ENCODE measurements at places on chromosomes 2 and 18. TPM values are rescaled to one million over a fixed set of nuclear protein-coding genes. Genes with fewer than 3 reads are reported as not detected.

HJURP gene
- not detected for total RNA-seq

MPP4 gene
- not detected for total RNA-seq

DNA sequence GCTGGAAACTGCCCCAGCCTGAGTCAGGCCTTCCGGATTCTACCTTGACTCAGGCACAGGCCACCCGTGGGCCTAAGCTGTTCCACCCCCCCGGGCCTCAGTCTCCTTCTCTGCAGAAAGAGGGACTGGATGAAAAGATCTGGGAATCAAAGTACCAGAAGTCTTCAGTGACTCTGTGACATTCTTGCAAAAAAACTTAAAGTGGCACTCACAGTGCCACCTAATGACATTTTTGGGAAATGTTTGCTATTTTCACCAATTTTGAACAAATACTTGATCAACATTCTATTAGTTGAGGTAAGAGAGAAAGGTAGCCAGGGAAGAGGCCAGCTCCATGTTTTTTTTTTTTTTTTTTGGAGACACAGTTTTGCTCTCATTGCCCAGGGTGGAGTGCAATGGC lies 48.3 kb upstream of the ACAA2 start:
- DNase-seq, result no peak

DNA sequence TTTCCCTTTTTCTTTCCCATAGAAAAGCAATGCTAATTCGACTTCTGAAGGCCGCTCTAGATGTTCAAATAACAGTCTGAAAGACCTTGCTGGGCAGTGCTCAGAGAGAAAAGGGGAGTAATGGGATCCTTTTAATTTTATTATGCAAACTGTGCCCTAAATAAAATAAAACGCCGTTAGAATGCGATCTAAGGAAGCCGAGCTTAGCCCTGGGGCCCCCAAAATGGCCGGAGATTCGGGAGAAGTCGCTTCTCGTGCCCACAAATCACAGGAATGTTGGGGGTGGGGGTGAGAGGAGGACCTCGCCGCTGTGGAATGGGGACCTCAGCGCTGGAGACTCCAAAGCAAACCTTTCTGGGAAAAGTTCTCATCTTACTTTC lies 8.4 kb upstream of the POU3F3 start:
- no peak for DNase-seq

RAB27B gene
- 0.11 TPM for total RNA-seq

GRCh38 chr18:34787931-34788532 lies 77.9 kb downstream of the DTNA start:
- DNase-seq, result no peak

DNA sequence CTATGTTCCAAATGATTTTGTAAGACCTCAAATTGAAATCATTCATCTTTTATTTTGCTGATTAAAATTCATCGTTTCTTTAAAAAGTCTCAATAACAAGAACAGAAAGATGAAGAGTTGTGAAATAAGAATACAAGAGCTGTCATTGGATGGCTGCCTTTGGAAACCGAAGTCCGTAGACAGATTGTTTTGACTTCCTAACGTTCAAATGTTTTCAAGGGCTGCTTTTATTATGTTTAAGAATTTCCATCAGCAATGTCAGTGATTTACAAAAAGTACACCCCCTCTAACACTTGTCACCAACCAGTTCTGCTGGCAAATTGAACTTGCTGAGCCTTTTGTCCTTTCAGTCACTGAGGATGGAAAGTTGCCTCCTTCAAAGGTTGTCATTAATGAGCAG lies 89.6 kb downstream of the KCNE4 start:
- no peak for DNase-seq

- DNase-seq, result no peak
Measured at GRCh38 chr2:38148501-38148900, 72.5 kb upstream of the CYP1B1 start.

ABCG8 gene
- not detected for total RNA-seq

DNA sequence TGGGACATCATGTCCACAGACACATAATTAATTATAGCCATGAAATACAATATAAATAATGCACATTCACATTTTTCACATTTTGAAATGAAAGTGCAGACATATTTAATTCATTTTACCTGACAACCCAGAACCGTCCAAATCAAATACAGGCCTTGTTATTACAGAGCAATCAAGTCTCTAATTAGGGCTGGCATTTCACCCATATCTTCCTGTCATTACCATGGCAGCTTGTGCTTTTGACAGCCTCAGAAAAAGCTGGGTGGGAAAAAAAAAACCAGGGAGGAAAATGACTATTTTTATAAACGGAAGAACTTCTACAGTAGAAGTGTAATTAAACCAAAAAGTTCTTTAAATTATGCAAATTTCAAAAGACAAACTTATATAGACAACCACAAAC lies 436.4 kb downstream of the FBXO15 start:
- DNase-seq, result no peak

- DNase-seq, result no peak
Measured at GRCh38 chr2:205235434-205235833, 446.9 kb upstream of the NRP2 start.

LYPD6B gene
- total RNA-seq, result not detected

- no peak for DNase-seq
Measured at GRCh38 chr18:12857215-12857905, 26.7 kb downstream of the PTPN2 start.

GRCh38 chr2:198077477-198077876 lies 273.1 kb downstream of the PLCL1 start:
- no peak for DNase-seq

- DNase-seq, result no peak
Measured at GRCh38 chr18:53753601-53754000, 470.9 kb downstream of the MBD2 start.

FBXO15 gene
- not detected for total RNA-seq

DNA sequence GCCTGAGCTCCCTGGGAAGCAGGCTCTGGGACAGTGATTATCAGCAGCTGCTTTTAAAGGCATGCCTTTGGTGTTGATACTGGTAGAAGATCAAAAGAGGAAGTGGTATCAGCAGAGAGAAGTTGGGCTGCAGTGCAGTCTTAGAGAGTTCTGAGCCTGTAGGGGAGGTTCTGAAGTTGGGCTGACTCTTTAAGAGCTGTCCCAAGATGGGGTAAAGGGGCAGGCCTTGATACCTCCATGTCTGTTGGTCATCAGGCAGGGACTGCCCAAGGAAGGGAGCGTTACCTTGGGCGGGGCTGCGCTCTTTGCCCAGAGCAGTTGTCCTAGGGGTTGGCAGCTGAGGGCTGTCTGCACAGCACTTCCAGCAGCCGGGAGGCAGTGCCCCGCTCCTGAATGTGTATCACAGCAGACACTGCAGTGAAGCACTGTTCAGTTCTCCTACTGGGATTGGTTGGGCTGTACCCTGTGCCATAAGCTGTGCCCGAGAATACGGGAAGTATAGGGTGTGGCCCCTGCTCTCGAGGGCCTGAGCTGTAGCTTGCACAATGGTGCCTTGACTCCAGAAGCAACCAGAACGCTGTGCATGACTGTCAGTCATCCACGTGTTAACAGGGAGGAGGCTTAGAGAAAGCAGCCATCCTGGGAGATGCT lies 177.0 kb downstream of the CTIF start:
- DNase-seq, result peak; percentile 29

- no peak for DNase-seq
Measured at GRCh38 chr2:110973262-110973661, 147.5 kb upstream of the BCL2L11 start.

ANO7 gene
- 0.43 TPM for total RNA-seq

HOXD13 gene
- not detected for total RNA-seq

MYO7B gene
- total RNA-seq, result 1.3 TPM

DNA sequence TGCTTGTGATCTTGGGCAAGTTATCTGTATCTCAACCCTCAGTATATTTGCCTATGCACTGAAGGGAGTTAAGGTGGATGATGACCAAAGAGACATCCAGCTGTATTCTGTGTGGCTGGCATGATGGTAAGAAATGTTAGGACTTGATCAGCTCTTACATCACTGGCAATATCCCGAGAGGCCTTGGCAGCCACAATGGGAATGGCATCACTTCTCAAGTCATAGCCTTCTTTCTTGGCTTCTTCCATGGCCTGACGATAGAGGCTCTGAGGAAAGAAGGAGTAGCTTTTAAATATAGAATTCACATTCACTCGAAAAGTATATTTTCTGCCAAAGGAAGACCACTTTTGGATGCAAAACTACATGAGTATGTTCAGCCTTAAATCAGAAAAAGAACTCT lies 113.5 kb downstream of the NEB start:
- DNase-seq, result no peak

CAB39 gene
- 62.9 TPM for total RNA-seq

GRCh38 chr2:227788561-227789018 lies 25.1 kb upstream of the CCL20 start:
- DNase-seq, result no peak

DNA sequence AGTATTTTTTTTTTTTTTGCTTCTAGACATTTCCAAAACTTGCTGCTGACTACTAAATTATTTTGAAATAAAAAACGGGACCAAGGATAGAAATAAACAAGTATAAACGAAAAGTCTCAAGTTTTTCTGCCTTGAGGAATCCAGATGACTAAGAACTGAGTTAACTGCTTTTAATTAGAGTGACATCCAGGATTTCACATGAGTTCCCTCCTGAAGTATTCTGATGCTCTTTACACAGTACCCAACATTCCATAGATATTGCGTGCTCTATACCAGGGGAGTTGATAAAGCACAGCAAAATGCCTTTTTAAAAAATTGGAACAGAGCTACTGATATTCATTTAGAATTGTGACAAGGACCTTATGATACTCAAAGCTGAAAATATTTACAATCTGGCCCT lies 618.0 kb downstream of the CCDC85A start:
- DNase-seq, result no peak

- DNase-seq, result peak; percentile 59
Measured at GRCh38 chr2:128466376-128466775, 147.7 kb upstream of the HS6ST1 start.

TUBA3E gene
- total RNA-seq, result not detected

CDH2 gene
- 22.8 TPM for total RNA-seq

DNA sequence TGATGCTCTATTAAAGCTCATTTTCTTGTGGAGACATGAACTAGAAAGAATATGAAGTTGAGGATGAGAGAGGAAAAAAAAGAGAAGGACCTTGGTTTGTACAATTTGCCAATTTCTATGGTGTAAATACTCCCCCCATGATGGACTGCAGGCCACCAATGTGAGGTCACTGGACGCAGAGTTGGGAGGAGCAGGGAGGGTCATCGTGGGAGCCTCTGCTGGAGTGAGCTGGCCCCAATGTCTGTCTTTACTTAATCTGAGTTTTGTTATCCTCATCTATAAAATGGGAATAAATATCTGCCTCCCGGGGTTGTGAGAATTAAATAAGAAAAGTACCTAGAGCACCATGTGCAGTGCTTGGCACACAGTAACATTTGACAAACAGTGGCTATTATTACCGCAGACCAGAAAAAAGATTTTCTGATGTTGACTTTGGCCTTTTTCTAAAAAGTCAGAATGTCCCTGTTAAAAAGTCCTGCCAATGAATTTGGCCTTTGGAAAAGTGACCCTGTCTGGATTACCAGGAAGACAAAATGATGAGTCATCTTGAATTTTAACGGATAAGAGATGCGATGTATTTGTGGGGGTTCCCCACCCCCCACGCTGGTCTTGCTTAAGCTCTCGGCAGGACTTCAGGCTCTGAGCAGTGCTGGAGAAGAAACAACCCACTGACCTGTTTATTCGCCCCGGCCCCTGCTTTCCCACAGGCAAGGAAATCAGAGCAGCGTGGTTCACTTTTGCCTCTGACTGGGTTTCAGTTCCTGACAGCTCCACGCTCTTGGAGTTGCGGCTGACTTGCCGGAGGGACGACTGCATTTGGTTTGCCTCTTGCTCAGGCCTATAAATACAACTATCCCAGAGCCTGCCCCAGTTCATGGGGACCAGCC lies 50.3 kb upstream of the FOSL2 start:
- DNase-seq, result peak; percentile 60

DNA sequence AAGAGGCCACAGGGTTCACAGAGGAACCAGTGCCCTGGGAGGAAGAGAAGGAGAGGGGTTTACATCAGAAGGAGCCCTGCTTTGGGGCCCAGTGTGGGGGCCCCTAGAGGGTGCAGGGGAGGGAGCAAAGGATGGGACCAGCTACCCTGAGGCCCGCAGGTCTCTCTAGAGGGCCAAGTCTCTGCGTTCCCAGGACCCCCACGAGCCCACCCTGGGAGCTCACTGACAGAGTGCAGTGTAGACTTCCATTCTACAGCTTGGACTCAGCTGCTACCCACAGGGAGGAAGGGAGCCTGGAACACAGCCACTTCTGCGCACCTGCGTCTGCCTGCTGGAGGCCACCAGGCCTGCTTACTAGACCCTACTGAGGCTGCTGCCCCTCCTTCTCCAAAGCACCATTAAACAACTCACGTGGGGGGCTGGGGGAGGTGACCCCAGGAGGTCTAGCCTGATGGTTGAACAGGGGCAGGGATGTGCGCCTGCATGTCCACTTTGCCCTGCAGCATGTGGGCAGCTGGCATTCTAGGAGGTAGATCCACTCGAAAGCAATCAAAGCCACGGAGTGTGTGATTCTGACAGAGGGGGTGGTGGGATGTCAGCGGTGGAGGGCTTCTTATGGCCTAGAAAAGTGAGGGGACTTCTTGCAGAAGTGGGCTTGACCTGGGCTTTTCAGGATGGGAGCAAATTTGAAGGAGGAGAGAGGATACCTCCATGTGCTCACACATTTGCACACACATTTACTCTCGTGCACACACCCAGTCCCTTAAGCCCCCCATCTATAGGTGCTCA lies 90.2 kb downstream of the ZFP36L2 start:
- no peak for DNase-seq

DNA sequence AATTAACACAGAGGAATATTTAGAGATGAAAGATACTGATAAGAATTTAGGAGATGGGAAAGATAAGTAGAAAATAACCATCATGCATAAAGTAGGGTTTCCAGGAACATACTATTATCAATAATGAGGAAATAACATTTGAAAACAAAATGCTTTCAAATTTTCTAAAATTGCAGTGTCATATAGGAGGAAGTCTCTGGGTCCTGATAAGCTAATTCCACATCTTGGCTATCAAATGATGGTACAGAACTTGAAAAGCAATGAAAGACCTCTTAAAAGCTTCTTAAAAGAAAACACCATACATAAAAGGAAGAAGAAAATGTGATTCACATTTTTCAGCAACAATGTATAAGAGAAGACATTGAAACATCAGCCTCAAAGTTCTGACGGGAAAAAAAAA lies 1024.8 kb downstream of the TSN start:
- no peak for DNase-seq

DNA sequence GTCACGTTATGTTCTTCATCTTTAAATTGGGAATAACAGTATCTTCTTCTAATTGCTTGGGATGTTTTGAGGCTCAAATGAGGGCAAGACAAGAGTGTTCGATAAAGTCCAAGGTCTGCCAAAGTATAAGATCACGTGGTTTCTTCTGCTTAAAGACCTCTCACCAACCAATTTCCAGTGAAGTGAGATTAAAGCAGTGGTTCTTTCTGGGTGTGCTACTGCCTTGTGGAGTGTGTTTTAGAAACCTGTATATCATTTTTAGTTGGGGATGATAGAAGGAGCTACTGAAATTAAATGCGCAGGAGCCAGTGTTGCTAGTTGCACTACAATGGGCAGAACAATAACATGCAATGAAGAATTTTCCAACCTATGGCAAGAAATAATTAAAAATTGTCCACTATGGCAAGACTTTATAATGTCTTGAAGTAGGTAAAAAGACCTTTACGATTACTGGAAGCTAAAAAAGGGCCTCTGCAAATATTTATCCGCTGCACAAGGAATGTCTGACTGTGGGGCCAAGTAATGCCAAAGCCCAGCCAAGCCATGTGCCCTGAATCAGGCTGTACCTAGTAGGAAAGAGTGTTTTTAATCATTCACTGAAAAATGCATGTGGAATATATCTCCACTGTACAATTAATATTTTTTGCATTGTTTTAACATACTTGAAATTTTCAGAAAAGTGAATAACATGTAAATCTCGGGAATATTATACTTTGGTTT lies 244.5 kb upstream of the REG3G start:
- no peak for DNase-seq

All from ascending aorta (tissue), 2 donors.